ENCODE measurements at places on chromosomes 11 and 22.
A peak's percentile ranks its signal among the peaks of the same experiment; 100 is the strongest.

DNA sequence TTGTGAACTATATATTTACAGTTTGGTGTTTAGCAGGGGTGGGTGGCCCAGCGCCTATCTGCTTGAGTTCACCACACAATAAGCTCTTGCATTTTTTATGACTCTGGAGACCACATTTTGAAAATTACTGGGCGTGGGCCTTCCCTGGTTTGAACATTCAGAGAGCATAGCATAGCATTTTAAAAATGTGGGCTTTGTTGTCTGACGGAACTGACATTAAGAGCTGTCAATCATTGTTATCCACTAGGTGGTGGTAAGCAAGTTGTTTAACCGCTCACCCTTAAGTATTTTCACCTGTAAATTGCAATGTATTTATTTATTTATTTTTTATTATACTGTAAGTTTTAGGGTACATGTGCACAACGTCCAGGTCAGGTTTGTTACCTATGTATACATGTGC is 1.0 kb downstream of the NLRP14 start:
- DNase-seq, result no peak

GRCh38 chr11:76683161-76684095 is 12.9 kb upstream of the LRRC32 start:
- DNase-seq, result no peak

DNA sequence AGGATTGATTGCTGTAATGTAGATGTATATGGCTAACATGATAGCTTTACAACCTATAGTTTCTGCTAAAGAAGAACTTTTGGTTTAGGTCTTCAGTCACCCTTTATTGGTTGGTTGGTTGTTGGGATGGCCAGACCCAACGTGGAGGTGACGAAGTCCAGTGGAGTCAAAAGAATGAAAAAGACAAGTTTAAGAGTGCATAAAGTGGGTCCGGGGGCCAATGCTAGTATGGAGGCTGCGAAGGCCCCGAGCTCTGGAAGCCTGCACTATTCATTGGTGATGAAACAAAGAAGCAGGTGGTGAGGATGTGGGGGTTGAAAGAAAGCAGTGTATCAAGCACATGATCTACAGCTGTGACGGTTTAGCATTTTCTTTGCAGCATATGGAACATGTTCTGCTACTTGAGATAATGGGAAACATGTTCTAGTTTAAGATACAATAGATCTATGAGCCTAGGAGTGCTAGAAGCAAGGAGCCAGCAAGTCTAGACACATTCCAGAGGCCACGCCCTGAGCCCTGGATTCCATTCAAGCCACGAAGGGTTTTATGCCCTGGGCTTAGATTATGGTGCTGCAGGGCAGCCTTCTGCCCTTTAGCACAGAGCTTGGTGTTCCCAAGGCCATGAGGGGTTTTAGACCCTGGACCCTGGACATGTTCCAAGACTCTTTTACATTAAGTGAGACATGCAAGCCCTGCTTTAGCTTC is 6.3 kb downstream of the TCP11L1 start:
- DNase-seq, result no peak

- no peak for DNase-seq
These were observed 146.5 kb downstream of the ELP4 start for GRCh38 chr11:31656051-31656450.

GRCh38 chr11:9330387-9331384 is 16.3 kb upstream of the TMEM41B start:
- DNase-seq, result no peak

DNA sequence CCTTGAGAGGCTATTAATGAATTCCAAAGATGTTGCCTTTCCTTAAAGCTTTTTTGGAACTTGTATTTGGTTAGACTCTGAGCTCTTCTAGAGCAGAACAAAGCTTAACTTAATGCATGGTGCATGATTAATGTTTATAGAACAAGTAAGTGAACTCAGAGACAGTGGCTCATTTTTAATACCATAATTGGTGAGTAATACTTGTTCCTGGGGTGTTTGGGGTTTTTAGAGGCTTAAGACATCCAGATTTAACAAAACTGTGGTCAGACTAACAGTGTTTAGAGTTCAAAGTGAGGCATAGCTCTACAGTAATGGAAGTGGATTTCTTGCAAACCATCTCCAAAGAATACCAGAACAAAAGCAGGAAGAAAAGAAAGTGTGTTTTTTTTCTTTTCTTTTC is 73.7 kb upstream of the CTSC start:
- DNase-seq, result no peak

DNA sequence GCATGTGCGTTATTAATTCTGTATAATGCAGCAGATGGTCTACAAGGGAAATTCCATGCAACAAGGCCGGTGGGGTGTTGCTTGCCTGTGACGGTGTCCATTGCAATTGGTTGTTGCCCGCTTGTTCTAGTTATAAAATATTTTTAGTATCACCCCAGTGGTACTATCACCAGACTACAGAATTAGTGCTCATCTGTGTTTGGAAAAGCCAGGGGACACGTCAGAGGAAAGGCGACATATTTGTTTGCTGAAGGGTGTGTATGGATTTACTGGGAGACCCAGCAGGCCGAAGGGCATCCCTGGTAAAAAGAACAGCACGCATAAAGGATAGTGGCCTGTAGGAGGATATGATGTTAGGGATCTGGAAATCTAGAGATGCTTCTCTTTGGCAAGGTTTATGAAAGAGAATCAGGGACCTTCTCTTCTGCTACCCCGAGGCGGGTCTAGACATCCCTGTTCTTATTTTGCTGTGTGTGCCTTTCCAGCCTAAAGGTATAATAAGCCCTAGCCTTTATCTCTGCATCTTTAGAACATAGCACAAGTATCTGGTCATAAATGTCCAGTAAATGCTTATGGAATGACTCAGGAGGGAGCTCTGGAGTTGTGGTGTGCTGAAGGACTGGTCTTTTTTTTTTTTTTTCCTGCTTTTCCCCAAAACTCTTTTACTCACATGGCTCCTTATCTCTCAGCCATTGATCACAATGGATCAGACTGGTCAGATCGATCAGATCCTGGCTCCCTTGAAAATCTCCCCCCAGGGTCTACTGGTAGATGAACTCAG is 90.9 kb downstream of the LDLRAD3 start:
- DNase-seq, result no peak

DNA sequence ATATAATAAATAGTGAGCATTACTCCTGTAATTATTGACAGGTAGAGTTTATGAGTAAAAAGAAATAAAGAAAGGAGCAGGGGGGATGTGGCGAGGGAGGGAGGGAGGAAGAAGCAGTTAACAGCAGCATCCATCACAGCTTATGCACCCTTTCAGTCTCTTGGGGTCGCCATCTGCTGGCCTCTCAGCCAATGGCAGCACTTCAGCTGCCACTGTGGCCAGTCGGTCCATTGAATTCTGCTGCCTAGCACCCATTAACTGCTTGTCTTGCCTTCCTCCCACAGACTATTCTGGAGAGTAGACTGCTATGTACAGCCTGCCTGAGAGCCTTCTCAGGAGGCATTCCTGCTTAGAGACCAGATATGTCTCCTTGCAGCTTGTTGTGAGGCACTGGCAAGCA is 388.3 kb downstream of the TENM4 start:
- no peak for DNase-seq

GRCh38 chr22:48070083-48070482 is 1307.6 kb downstream of the TBC1D22A start:
- no peak for DNase-seq

DNA sequence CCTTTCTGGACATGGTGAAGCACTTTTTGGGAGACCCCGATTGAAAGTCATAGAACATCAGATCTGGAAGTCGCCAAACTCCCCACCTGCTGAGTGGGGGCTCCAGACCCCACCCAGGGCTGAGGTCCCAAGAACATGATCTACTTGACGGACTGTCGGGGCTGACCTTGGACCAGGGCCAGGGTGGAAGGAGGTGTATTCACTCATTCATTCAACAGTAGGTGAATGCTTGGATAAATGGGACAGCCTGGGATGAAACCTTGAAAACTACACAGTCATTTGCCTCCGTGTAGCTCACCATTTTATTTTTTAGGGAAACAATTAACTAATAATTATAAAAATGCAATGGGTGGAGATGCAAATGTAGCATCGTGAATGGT is 629.0 kb downstream of the BRD1 start:
- no peak for DNase-seq

GRCh38 chr11:125871391-125872137 is 15.9 kb upstream of the HYLS1 start:
- DNase-seq, result peak; percentile 30

GRCh38 chr22:36870250-36870649 is 9.4 kb downstream of the NCF4 start:
- no peak for DNase-seq

- DNase-seq, result no peak
These were observed 329.6 kb upstream of the B3GAT1 start for GRCh38 chr11:134741453-134742223.

DNA sequence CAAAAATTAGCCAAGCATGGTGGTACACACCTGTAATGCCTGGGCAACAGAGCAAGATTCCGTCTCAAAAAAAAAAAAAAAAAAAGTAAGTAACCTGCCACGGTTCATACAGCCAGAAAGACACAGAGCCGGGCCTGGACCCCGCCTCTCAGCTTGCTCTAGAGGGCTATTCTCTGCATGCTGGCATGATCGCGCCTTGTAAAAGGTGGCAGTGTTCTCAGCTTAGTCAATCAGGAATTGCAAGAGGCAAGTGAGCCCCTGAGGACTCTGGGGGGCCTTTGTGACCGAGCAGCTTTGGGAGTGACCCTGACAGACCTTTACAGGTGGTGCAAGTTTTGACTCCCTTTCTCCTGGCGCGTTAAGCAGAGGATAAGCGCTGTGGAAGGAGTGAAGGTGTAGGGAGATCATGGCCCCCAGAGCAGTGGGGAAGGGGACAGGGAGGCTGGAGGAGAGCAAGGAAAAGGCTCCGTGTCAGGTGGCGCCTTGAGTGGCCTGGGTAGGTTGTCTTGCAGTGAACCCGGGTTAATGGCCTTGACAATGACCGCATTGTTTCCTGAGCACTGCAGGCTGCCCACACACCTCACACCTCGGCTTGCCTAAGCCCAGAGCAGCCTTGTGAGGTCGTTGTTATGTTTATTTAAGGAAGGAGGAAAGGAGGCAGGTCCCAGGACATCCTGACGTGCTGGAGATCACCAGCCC is 48.9 kb downstream of the CDPF1 start:
- DNase-seq, result no peak

DNA sequence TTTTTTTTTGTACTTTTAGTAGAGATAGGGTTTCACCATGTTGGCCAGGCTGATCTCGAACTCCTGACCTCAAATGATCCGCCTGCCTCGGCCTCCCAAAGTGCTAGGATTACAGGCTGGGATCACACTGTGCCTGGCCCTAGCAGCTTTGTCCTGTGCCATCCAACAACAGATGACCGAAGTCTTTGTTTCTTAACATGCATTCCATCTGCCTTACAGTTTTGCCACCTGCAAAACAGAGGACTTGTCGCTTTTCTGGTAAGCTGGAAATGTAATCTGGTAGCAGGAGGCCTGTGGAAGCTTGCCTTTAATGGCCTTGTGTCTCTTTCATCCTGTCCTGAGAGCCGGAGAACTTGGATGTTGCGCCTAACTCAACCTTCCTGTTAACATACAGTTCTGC is 58.7 kb upstream of the PPP6R3 start:
- DNase-seq, result no peak

GRCh38 chr11:117457031-117457785 is 129.6 kb downstream of the CEP164 start:
- DNase-seq, result no peak

- no peak for DNase-seq
These were observed 85.3 kb downstream of the GAB2 start for GRCh38 chr11:78332174-78332866.

GRCh38 chr11:783581-784015 is 6.3 kb downstream of the CEND1 start:
- DNase-seq, result peak; percentile 26

DNA sequence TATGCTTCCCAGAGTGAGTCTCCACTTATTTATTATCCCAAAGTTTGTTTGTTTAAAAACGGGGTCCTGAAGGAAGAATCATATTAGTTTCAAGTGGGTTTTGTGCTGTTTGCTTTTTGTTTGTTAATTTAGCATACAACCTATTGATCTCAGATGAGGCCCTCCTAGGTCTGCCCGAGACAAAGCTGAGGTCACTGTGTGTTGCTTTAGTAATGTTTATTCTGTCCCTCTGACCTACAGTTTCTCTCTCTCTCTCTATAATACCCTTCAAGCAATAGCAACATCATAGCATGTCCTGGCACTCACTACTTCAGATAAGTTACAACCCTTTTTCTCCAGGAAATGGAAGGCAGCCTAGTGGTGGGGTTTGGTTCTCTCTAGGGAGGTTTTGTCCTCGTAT is 63.4 kb downstream of the AMOTL1 start:
- DNase-seq, result no peak

DNA sequence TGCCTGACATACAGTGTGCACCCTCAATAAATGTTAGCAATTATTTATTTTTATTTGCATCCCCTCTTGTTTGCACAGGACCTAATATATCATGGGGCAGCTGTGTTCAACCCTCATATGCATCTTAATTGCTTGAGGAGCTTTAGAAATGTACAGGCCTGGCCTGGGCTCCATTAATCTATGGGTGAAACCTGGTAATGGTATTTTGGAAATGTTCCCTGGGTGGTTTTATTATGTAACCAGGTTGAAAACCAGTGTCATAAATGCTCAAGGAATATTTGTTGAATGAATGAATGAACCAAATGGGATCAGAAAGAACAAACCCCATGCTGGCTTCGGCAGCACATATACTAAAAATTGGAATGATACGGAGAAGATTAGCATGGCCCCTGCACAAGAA is 84.0 kb upstream of the PICALM start:
- DNase-seq, result no peak

- DNase-seq, result no peak
These were observed at the start of gene OR10G7 for GRCh38 chr11:124041254-124041653. TSS of gene OR10G7 (minus strand) at chr11:124041325. CDS start at chr11:124039001, 2,324 bp downstream.

DNA sequence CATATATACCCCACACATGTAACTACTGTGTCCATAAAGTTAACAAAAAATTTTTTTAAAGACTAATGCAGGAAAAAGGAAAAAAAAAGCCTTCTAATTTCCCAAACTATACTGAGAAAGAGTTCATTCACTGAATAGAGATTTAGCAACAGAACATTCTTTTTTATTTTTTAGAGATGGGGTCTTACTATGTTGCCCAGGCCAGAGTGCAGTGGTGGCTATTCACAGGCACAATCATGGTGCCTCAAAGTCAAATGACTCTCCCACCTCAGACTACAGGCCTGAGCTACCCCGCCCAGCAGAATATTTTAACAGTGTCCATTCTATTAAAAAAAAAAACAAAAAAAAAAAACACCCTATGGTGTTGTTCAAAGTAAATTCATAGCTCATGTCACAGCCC is 25.7 kb downstream of the DGCR2 start:
- DNase-seq, result no peak

Measured in CD4-positive, alpha-beta T cell treated with Interleukin-21 for 1 hour (primary cell).